ENCODE measurements at places on chromosomes 16 and 17.
A peak's percentile ranks its signal among the peaks of the same experiment; 100 is the strongest.

DNA sequence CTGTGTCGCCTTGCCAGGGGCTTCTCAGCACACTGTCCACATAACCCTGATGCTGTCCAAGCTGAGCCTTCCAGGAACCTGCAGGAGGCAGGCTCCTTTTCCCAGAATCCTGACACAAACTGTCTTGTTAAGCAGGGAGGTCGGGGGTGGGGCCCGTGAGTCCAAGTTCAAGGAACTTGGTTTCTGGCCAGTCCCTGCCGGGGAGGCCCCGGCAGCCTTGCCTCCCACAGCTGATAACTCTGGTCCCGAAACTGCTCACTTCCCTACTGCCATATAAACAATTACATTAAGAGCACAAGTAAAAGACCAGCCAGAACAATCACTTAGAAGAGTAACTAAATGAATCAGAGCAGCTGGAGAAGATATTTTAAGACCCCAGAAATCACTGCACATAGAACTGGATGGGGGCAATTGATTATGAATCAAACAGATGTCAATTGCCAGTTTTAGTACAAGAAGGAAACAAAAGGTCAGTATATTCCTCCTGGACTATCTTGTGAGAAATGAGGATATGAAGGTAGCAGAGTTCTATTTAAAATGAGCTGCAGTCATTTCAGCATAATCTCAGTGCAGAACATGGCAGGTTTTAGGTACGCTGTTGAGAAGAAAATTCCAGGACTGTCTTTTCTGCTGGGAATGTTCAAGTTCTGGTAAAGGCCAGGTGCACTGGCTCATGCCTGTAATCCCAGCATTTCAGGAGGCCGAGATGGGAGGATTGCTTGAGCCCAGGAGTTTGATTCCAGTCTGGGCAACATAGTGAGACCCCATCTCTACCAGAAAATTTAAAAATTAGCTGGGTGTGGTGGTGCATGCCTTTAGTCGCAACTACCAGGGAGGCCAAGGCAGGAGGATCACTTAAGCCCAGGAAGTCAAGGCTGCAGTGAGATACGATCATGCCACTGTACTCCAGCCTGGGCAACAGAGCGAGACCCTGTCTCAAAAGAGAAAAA, 169.8 kb downstream of the PITPNC1 start:
- DNase-seq = peak; percentile 71

GRCh38 chr17:62601471-62601870, 26.0 kb upstream of the MRC2 start:
- DNase-seq = no peak

- DNase-seq = no peak
Observed at GRCh38 chr16:29720703-29721102, 25.1 kb downstream of the C16orf54 start.

DNA sequence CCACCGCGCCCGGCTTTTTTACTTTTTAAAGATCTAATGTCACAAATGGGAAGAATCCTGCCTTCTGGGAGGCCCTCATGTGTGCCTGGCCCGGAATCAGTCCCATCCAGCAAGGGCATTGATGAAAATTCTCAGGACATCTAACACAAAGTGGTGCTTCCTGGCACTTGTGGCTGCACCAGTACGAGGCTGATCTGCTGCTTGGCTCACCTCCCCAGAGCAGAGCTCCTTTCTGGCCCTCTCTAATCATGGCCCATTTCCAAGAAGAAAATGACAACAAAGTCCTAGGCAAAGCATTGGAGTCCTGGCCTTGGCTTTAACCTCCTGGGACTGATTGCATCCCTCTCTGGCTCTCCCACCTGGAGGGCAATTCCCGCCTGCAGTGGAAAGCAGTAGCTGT, 50.7 kb upstream of the SIAH1 start:
- DNase-seq = no peak

- no peak for DNase-seq
Observed at GRCh38 chr17:39852239-39852638, 11.9 kb downstream of the IKZF3 start.

DNA sequence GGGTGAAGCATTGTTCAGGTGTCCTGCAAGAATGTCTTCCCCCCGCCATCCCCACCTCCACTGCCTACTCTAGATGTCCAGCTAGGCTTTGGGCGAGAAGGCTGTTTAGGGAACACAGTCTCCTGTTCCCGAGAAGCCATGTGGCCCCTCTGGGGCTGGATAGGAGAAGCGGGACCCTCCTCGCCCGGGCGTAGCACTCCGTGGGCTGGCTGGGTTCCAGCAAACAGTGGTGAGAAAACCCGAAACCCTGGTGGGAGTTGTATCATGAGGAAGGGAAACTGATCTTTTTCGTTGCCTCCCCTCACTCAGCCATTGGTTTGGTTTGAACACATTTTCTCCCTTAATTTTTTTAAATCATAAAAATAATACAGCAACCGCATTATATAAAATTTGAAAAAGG, 56.6 kb downstream of the IRF8 start:
- no peak for DNase-seq

DNA sequence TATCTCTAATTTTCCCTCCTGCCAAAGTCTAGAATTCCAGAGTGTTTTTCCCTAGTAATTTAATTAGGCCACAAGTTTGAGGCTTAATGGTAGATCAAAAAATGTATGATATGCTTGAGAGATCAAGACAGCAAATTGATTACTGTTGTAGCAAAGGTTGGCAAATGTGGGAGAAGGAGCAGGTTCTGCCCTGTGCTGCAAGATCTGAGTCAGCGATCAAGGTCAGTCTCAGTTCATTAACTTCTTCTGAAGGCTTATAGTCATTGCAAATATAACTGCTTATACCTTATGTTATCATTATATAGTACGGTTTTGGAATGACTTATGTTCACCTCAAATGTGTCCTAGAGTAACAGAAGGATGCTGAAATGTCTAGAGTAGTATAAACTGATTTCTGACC, 231.1 kb upstream of the TBX2 start:
- DNase-seq = no peak

DNA sequence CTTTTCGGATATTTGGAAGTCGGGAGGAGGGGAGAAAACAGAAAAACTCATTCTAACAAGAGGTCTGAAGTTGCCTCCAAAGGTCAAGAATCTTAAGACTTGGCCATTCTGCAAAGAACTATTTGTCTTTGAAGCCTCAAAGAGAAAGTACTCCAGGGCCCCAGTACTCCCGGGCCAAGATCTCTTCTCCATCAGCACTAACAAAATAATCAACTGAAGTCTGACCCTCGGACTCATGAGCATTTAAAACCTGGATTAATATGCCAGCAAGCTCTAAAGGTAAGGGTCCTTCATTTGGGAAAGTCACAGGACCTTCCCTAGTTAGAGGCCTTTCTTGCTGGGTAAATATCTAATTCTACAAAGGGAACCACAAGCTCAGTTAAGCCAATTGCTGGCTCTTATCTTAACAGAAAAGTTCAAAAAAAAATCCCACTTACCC, 4.5 kb downstream of the AXIN2 start:
- no peak for DNase-seq

- DNase-seq = no peak
Observed at GRCh38 chr17:79500745-79501618, 109.9 kb downstream of the RBFOX3 start.

All from upper lobe of right lung (tissue), 1 donor.